Left ventricle myocardium inferior (tissue), 1 donor: ENCODE measurements at places on chromosomes 6 and 20.

DNA sequence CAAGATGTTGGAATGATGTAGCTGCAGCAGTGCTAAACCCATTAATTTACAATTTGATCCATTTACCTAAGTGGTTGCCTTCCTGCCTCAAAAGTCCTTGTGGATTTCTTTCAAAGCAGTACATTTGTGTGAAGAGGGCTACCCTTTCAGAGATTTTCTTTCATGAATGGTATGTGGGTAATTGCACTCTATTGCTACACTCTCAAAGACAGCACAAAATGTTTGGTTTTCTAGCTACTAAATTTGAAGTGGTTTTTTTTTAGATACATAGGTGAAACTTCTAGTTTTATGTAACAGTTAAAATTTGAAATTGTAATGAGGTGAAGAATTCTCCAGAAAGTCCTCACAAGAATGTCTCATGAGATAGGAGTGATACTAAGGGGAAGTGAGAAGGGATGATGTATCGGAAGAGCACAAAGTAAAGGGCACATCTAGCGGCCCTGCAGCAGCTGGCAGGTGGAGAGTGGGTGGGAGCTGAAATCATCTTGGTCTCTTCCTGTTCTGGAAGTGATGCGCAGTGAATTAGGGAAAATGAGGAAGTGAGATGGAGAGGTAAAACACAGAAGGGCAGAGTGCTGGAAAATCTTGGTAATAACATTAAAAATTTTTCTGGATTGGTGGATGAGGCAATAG lies 236.8 kb upstream of the MAN1A1 start:
- H3K36me3 ChIP-seq: no peaks in the 10 kb centered on the region
- no peak overlapping the region for H3K4me3 ChIP-seq
- no peak for DNase-seq
- H3K27me3 ChIP-seq: no peaks in the 10 kb centered on the region
- no peaks in the 10 kb centered on the region for H3K4me1 ChIP-seq
- H3K27ac ChIP-seq: no peak overlapping the region

DNA sequence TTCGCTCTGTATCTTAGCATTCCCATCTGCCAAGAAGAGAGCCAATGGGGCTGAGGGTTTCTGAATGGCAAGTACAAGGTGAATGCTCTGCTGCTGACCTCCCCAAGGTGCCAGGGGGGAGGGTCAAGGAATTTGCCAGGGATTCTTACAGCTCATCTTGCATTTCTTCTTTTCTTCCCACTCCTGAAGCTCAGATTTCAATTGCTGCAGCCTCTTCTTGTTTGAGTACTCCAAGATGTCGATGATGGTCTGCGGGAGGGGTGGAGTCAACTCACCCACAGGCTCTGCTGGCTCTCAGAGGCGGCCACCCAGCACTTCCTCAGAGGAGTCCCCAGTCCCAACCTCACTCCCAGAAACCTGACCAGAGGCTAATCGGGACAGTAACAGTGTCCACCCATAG lies 12.4 kb downstream of the C20orf96 start:
- H3K4me1 ChIP-seq: peaks cover 5% of the 10 kb centered on the region
- H3K27ac ChIP-seq: no peak overlapping the region
- no peak overlapping the region for H3K4me3 ChIP-seq
- peaks cover 38% of the 10 kb centered on the region for H3K36me3 ChIP-seq
- H3K27me3 ChIP-seq: no peaks in the 10 kb centered on the region

- no peak for DNase-seq
- H3K27me3 ChIP-seq: no peaks in the 10 kb centered on the region
- H3K36me3 ChIP-seq: no peaks in the 10 kb centered on the region
- no peak overlapping the region for H3K4me3 ChIP-seq
- H3K27ac ChIP-seq: no peak overlapping the region
These were observed 243.5 kb upstream of the HS3ST5 start for GRCh38 chr6:114586298-114586697.

GRCh38 chr6:128882991-128883611 lies at the start of gene LAMA2:
Gene LAMA2, plus strand, starts transcription at chr6:128883138. Its CDS starts 108 bp downstream, at chr6:128883246.
- no peaks in the 10 kb centered on the region for H3K27me3 ChIP-seq
- H3K27ac ChIP-seq: peak within 1 kb of the TSS; percentile 88
- peak; percentile 91 for DNase-seq

GRCh38 chr20:60966031-60966430 lies 286.0 kb upstream of the CDH4 start:
- H3K4me3 ChIP-seq: no peak overlapping the region
- no peaks in the 10 kb centered on the region for H3K36me3 ChIP-seq
- no peak overlapping the region for H3K27ac ChIP-seq
- no peaks in the 10 kb centered on the region for H3K4me1 ChIP-seq
- peaks cover 74% of the 10 kb centered on the region for H3K27me3 ChIP-seq
- no peak for DNase-seq

DNA sequence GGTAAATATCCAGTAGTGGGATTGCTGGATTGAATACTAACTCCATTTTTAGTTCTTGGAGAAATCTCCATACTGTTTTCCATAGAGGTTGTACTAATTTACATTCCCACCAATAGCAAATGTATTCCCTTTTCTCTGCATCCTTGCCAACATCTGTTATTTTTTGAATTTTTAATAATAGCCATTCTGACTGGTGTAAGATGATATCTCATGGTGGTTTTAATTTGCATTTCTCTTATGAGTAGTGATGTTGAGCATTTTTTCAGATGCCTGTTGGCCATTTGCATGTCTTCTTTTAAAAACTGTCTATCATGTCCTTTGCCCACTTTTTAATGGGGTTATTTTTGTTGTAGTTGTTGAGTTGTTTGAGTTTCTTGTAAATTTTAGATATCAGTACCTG lies 253.2 kb downstream of the HAO1 start:
- H3K4me1 ChIP-seq: no peaks in the 10 kb centered on the region
- no peak for DNase-seq
- H3K4me3 ChIP-seq: no peak overlapping the region
- H3K27me3 ChIP-seq: no peaks in the 10 kb centered on the region
- no peaks in the 10 kb centered on the region for H3K36me3 ChIP-seq

GRCh38 chr6:75579951-75580350 lies 21.7 kb upstream of the SENP6 start:
- H3K4me3 ChIP-seq: no peak overlapping the region
- DNase-seq: no peak
- no peaks in the 10 kb centered on the region for H3K27me3 ChIP-seq
- no peaks in the 10 kb centered on the region for H3K4me1 ChIP-seq
- H3K27ac ChIP-seq: no peak overlapping the region

DNA sequence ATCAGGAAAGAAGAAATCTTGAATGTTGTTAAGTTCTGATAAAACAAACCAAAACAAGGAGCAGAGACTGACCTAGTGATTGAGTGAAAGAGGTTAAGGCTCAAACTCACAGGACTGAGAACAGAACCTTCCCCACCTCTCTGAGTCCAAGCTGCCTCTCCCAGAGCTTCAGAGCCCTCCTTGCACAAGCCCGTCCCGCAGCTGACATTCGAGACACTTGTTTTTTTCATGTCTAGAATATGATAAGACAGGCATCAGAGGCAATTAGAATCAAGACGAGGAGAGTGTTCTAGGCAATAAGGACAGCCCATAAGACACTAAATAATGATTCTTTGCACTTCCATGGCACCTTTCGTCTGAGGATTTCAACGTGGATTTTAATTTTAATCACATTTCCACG lies 140.6 kb downstream of the PXDC1 start:
- no peaks in the 10 kb centered on the region for H3K4me1 ChIP-seq
- no peak overlapping the region for H3K27ac ChIP-seq
- no peaks in the 10 kb centered on the region for H3K36me3 ChIP-seq
- no peak for DNase-seq
- H3K27me3 ChIP-seq: peaks cover 41% of the 10 kb centered on the region
- H3K4me3 ChIP-seq: no peak overlapping the region

DNA sequence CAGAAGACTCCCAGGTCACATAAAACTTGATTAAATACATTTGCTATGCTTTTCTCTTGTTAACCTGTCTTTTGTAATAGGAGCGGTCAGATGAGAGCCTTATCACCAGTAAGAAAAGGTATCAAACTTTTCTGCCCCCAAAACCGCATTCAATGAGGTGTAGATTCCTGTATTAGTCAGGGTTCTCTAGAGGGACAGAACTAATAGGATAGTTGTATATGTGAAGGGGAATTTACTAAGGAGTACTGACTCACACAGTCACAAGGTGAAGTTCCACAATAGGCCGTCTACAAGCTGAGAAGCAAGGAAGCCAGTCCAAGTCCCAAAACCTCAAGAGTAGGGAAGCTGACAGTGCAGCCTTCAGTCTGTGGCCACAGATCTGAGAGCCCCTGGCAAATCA lies 32.7 kb downstream of the PTPRK start:
- peaks cover 89% of the 10 kb centered on the region for H3K4me1 ChIP-seq
- H3K36me3 ChIP-seq: no peaks in the 10 kb centered on the region
- H3K4me3 ChIP-seq: no peak overlapping the region
- no peak for DNase-seq
- no peaks in the 10 kb centered on the region for H3K27me3 ChIP-seq

DNA sequence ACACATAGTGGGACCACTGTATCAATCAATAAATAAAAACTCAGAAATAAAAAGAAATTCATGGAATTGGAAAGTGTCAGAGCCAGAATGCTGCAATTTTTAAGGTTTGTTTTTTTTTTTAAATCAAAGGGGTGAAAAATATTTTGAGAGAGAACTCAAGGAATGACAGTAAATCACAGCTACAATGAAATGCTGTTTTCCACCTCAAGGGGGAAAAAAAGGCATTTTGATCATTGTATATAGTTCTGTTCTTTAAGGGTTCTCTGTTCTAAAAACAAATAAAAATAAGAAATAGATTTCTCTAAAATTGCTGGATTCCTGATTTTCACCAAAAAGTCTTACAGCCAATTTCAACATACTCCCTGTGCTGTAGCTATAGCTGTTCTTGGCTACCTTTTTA lies 24.5 kb downstream of the FAXC start:
- H3K27me3 ChIP-seq: peaks cover 63% of the 10 kb centered on the region
- H3K27ac ChIP-seq: no peak overlapping the region
- H3K36me3 ChIP-seq: no peaks in the 10 kb centered on the region
- H3K4me3 ChIP-seq: no peak overlapping the region

- H3K36me3 ChIP-seq: no peaks in the 10 kb centered on the region
- DNase-seq: no peak
- H3K4me1 ChIP-seq: peaks cover 8% of the 10 kb centered on the region
- H3K27ac ChIP-seq: no peak overlapping the region
These were observed 106.6 kb downstream of the ADGRG6 start for GRCh38 chr6:142408409-142408808.

DNA sequence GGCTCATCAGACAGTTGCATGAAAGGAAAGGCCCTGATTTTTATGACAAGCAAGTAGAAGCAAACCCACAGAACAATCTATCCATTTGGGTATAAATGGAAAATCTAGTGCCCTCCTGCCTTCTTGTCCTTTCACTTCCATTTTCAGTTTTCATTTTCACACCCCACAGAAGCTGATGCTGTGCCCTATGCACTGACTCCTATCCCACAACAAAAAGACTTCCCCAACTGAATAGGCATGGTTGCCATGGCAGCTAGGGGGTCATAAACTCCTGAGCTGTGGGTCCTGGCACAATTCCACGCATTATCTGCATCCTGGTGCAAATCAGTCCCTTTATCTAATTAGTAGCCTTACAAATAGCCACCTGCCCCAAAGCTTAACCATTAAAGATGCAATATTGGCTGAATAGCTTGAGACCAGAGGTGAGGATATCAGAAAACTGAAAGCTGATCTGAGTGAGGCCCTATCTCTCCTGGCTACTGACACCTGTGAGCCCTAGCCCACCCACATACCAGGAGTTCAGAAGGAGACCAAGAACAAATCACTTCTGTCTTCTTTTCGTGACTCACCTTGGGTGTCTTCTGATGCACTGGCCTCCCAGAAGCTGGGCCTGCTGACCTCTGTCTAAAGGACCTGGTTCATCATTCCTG lies 34.9 kb upstream of the HEY2 start:
- no peaks in the 10 kb centered on the region for H3K4me1 ChIP-seq
- H3K27ac ChIP-seq: no peak overlapping the region
- no peaks in the 10 kb centered on the region for H3K36me3 ChIP-seq
- H3K27me3 ChIP-seq: no peaks in the 10 kb centered on the region

DNA sequence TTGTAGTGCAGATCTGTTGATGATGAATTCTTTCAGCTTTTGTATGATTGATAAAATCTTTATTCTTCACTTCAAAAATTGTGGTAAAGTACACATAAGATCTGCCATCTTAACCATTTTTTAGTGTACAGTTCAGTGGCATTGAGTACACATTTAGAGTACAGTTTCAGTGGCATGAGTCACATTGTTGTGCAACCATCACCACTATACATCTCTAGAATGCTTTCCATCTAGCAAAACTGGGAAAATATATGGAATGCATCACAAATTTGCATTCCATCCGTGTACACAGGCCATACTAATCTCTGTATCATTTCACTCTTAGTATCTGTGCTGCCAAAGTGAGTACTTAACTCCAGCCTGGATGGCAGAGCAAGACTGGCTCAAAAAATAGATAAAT lies 28.7 kb downstream of the SIRPD start:
- H3K27me3 ChIP-seq: peaks cover 15% of the 10 kb centered on the region
- DNase-seq: no peak

GRCh38 chr20:22430154-22430745 lies 154.1 kb downstream of the FOXA2 start:
- no peaks in the 10 kb centered on the region for H3K36me3 ChIP-seq
- no peaks in the 10 kb centered on the region for H3K4me1 ChIP-seq
- no peak overlapping the region for H3K4me3 ChIP-seq

GRCh38 chr20:59325142-59325523 lies 24.7 kb downstream of the EDN3 start:
- H3K4me1 ChIP-seq: no peaks in the 10 kb centered on the region
- no peaks in the 10 kb centered on the region for H3K36me3 ChIP-seq
- H3K27me3 ChIP-seq: peaks cover 76% of the 10 kb centered on the region
- DNase-seq: no peak
- no peak overlapping the region for H3K27ac ChIP-seq
- no peak overlapping the region for H3K4me3 ChIP-seq

DNA sequence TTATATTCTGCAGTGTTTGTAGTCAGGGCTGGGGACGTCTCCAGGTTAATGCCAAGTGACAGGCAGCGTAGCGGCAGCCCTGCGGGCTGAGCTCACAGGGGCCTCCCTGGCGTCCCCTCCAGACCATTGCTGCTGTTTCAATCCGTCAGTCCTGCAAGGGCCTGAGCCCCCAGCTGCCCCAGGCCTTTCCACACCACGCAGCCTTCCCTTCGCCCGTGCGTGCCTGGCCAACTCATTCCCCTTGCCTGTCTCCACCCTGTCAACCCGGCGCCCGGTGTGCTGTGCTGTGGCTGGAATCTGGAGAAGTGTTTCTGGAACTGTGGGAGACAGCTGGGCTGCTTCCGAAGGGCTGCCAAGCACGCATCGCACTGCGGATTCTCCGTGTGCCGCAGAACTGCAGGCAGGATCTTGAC lies 11.9 kb downstream of the BHLHE23 start:
- no peak overlapping the region for H3K27ac ChIP-seq
- H3K36me3 ChIP-seq: no peaks in the 10 kb centered on the region
- H3K27me3 ChIP-seq: peaks cover 93% of the 10 kb centered on the region
- H3K4me3 ChIP-seq: no peak overlapping the region
- no peaks in the 10 kb centered on the region for H3K4me1 ChIP-seq

GRCh38 chr6:138162111-138162954 lies 594 bp downstream of the ARFGEF3 start:
- no peaks in the 10 kb centered on the region for H3K36me3 ChIP-seq
- H3K4me1 ChIP-seq: peaks cover 19% of the 10 kb centered on the region
- peaks cover 38% of the 10 kb centered on the region for H3K27me3 ChIP-seq
- H3K27ac ChIP-seq: peak overlapping the region; percentile 40
